H7 (cell line): ENCODE measurements at places on chromosomes 4 and X.

- DNase-seq: no peak
These were observed 28.8 kb upstream of the ZDHHC9 start for GRCh38 chrX:129872524-129872923.

DNA sequence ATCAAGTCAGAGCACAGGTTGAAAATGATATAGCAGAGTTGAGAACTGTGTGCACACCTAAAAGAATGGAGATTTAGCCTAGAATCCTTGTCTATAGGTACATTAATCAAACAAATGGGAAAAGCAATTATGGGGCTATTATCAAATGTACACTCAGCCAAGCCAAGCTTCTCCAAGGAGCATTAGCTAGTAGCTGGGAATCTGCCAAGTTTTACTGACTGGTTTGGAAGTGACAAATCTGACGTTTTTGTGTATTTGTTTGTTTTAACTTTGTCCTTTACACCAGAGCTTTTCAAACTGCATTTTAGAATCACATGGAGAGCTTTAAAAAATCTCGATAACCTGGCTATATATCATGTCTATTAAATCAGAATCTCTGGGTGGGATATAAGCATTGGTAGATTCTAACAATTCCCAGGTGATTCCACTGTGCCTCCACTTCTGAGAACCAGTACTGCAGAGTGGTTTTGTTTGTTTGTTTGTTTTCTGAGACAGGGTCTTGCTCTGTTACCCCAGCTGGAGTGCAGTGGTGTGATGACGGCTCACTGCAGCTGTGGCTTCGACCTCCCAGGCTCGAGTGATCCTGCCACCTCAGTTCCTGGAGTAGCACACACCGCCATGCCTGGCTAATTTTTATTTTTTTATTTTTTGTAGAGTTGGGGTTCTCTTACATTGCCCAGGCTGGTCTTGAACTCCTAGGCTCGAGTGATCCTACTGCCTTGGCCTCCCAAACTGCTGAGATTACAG is 279.8 kb downstream of the UNC5C start:
- DNase-seq: no peak

GRCh38 chr4:173505924-173506518 is 24.0 kb downstream of the HAND2 start:
- DNase-seq: peak; percentile 89

DNA sequence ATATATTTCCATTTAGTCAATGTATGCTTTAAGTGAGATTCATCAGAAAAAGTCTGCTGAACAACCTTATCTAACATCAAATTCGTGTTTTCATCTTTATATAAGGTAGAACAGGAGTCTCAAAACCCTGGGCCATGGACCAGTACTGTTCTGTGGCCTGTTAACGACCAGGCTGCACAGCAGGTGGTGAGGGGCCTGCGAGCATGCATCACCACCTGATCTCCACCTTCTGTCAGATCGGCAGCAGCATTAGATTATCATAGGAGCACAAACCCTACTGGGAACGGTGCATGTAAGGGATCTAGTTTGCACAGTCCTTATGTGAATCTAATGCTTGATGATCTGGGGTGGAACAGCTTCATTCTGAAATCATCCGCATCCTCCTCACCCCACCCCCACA is 3.2 kb downstream of the CTSO start:
- DNase-seq: no peak

DNA sequence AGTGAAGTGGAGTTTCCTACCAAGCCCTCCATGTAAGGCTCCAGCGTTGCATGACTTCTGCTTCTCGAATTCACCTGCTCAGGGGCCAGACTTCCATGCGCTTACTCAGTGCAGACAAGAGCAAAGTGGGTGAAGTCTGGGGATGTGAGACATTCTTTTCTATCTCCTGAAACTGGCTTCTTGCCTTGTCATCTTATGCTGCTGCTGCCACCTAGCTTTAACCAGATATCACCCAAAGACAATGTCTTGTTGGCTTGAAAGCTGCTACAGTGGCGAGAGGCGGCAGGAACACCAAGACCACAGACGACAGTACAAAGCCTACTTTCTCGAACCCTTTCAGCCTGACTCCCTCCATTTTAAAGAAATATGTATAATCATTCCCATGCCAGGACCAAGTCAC is 103.6 kb upstream of the ADGRG2 start:
- DNase-seq: peak; percentile 57
